RWPE1 (cell line): ENCODE measurements at places on chromosomes 1 and 21.

GRCh38 chr1:93002781-93003180 is 41.5 kb upstream of the DIPK1A start:
- DNase-seq, result no peak

- DNase-seq, result no peak
These were observed 14.9 kb downstream of the TTC34 start for GRCh38 chr1:2786329-2787162.

DNA sequence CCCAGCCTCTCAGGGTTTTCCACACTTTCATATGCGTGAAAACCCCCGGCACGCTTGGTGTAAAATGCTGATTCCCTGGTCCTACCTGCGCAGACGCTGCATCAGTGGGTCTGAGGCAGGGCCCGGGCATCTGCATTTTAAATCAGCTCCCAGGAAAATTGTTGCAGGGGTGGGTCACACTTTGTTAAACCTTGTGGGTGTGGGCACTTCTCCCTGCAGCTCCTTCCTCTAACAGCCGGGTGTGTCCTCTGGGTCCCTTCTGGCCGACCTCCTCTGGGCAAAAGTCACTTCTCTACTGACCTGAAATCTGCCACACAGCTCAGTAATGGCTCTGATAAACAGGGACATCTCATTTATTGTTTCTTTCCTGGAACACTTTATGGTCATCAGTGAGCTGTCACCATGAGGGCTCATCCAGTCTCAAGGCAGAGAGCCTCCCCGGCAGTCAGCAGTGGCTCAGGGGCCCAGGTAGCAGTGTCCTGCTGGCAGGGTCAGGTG is 52.8 kb upstream of the TMPRSS2 start:
- no peak for DNase-seq

- peak; percentile 46 for DNase-seq
These were observed 4.7 kb downstream of the LDLRAD2 start for GRCh38 chr1:21816602-21817302.

DNA sequence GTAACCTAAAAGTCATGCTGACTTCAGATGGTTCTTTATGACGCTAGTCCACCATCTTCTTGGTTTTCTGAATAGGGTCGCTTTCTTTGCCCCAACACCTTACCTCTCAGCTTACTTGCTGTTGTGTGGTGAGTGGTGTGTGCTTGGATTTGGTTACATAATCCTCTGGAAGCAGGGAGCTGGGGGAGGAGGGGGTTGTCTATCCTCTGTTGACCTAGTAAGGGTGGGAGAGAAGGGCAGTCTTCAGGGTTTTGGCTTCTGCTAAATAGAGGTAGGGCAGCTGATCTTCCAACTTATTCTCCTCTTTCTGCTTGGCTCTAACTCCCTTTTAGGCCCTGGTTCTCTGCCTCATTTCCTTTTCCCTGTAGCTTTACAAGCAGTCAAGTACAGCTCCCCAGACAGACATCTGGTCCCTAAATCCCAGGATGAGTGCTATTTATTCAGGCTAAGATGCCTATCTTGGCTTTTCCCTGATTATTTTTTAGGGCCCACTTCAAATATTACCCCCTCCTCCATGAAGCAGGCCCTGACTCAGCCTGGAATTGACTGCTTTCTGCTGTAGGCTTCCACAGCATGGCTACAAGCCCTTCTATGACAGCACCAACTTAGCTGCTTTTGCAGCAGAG is 6.4 kb upstream of the REN start:
- no peak for DNase-seq

DNA sequence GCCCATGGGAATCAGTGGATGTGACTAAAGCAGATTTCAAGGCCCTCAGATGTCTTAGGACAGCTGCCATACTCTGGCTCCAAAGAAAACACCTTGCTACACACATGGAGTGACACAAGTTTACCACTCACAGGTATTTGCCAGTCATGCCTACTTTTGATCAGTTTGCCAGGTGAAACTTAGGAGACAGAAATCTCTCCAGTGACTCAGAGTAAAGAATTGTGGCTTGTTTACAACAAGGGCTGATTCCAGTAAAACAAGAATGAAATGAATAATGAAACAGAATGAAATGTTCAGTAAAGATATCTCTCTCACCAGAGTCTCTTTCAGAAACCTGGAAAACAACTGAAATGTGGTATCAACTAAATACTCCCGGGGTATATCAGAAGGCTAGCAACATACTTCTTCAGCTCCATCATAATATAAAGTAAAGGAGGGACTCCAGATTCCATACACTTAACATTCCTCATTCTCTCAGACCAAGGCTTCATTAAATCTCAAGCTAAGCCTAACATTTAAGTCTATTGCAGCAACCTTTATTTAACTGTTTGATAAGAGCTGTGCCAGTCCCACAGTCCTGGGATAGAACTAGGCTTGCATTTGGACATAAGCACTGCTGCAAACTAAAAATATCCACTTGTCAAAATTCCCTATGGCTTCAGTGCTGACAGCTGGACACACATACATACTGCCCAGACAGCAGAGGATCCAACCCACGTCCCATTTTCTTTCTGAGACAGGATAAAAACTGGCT is 143.3 kb downstream of the SIPA1L2 start:
- DNase-seq, result peak; percentile 26

DNA sequence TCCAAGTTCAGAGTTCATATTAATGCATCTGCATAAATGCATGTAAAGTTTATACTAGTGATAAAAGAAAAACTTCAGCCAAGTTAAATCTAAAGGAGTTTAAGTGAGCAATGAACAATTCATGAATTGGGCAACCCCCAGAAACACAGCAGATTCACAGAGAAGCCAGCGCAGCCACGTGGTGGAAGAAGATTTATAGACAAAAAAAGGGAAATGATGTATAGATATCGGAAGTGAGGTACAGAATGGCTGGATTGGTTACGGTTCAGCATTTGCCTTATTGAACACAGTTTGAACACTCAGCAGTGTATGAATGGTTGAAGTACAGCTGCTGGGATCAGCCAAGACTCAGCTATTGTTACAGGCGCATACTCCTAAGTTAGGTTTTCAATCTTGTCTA is 5.7 kb downstream of the AK5 start:
- DNase-seq, result no peak

DNA sequence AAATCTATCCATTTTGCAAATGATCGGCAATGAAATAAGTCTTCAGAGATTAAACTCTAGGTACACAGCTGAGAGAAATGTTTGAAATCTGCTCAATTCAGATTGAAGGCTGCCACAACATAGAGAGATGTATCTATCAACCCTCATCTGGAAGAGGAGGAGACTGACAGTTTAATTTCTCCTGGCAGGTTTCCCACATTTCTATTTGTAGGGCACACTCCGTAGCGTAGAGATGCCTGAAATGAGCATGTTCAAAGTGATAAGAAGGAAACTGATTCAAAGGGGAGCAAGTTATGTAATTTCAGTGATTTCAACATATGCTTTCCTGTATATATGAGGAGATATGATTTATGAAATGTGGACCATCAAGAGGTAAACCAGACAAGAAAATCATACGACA is 44.1 kb downstream of the NIBAN1 start:
- no peak for DNase-seq

DNA sequence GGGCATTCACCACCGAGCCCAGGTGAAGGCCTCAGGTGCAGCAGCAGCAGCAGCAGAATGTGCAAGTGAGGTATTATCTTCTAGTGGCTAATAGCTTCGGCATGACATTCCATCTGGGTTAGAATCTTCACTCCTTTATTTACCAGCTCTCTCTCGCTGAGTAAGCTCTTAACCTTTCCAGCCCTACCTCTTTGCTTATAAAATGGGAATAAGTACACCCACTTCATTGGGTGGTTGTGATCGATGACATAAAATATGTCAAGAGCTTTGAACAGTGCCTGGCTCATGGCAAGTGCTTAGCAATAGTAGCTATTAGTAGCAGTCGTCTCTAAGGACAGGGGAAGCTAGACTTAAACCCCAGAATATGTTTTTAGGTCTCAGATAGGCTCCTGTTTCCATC is 149.5 kb downstream of the NOS1AP start:
- no peak for DNase-seq

GRCh38 chr21:44574457-44575306 is 1.2 kb downstream of the KRTAP10-4 start:
- no peak for DNase-seq

- DNase-seq, result no peak
These were observed 7.3 kb upstream of the SEC16B start for GRCh38 chr1:177977141-177977540.

GRCh38 chr21:17854745-17855144 is 35.6 kb upstream of the C21orf91 start:
- no peak for DNase-seq

DNA sequence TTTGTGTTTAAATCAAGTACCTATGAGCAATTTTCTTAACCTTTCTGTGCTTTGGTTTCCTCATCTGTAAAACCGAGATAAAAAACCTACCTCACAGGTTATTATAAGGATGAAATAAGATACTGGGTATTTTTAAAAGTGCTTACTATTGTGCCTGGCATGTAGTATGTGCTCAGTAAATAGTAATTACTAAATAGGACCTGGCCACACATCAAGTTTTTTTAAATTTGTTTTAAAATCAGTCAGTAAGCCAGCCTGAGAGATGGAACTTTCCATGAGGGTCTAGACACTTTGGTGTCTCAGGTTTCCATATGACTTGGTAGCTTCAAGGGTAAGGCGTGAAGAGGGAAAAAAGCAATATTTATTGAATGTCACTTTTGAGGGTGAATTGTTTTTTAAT is 7.0 kb upstream of the ATF3 start:
- DNase-seq, result no peak

GRCh38 chr1:50453266-50453665 is 30.0 kb upstream of the DMRTA2 start:
- no peak for DNase-seq

- no peak for DNase-seq
These were observed 85.4 kb downstream of the CACNA1E start for GRCh38 chr1:181568736-181569135.

- DNase-seq, result no peak
These were observed 316.8 kb downstream of the PTBP2 start for GRCh38 chr1:97038410-97038809.

GRCh38 chr1:188433425-188433824 is 1604.7 kb downstream of the PLA2G4A start:
- DNase-seq, result no peak

- DNase-seq, result no peak
These were observed 81.5 kb upstream of the ZP4 start for GRCh38 chr1:237972186-237972585.

GRCh38 chr1:116497656-116498055 is 73.2 kb downstream of the CD58 start:
- no peak for DNase-seq

DNA sequence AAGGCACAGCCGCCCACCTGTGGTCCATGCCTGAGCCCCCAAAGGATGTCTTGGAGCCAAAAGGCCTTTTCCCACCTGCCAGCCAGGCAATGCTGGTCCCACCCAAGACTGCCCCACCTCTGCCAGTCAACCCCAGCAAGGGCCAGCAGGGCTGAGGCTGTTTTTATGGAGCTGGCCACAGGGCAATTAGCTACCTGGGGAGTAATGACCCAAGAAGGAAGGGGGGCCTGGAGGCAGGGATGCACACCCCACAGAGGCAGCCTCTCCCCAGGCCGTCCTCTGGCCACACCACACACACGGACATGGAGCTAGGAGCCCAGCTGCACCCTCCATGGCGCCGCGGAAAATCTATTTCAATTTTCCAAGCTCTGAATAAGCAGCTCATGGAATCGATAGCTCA is 27.2 kb downstream of the CHD5 start:
- no peak for DNase-seq
